ENCODE measurements at places on chromosomes 2 and 18. TPM values are rescaled to one million over a fixed set of nuclear protein-coding genes. Genes with fewer than 3 reads are reported as not detected.

- no peak for DNase-seq
Measured at GRCh38 chr2:98568161-98568956, 40.0 kb downstream of the COA5 start.

GRCh38 chr2:61512768-61513398, 25.3 kb downstream of the XPO1 start:
- DNase-seq: no peak

DNER gene
- total RNA-seq: 100 TPM

- no peak for DNase-seq
Measured at GRCh38 chr2:36449213-36449612, 93.6 kb downstream of the CRIM1 start.

DNA sequence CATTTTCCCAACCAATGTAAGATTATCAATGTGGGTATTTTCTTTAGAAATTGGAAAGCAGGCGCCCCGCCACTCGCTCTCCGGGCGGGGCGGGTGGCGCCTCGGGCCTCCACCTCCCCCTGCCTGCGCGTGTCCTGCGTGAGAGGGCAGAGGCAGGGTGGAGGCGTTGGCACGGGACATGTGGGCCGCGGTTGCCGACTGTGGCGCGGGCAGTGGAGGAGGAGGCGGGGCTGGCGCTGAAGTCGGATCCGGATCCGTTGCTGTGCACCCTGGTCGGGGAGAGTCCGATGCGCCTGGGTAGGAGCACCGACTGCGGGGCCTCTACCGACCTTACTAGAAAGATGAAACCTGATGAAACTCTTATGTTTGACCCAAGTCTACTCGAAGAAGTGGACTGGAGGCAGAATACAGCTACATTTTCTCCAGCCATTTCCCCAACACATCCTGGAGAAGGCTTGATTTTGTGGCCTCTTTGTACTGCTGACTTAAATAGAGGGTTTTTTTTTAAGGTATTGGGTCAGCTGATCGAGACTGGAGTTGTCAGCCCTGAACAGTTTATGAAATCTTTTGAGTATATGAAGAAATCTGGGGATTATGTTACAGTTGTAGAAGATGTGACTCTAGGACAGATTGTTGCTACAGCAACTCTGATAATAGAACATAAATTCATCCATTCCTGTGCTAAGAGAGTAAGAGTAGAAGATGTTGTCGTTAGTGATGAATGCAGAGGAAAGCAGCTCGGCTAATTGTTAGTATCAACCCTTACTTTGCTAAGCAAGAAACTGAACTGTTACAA, 37.9 kb downstream of the PMS1 start:
- DNase-seq: no peak

GRCh38 chr2:154670083-154670482, 28.4 kb upstream of the KCNJ3 start:
- DNase-seq: no peak

BCL11A gene
- 136 TPM for total RNA-seq

DNA sequence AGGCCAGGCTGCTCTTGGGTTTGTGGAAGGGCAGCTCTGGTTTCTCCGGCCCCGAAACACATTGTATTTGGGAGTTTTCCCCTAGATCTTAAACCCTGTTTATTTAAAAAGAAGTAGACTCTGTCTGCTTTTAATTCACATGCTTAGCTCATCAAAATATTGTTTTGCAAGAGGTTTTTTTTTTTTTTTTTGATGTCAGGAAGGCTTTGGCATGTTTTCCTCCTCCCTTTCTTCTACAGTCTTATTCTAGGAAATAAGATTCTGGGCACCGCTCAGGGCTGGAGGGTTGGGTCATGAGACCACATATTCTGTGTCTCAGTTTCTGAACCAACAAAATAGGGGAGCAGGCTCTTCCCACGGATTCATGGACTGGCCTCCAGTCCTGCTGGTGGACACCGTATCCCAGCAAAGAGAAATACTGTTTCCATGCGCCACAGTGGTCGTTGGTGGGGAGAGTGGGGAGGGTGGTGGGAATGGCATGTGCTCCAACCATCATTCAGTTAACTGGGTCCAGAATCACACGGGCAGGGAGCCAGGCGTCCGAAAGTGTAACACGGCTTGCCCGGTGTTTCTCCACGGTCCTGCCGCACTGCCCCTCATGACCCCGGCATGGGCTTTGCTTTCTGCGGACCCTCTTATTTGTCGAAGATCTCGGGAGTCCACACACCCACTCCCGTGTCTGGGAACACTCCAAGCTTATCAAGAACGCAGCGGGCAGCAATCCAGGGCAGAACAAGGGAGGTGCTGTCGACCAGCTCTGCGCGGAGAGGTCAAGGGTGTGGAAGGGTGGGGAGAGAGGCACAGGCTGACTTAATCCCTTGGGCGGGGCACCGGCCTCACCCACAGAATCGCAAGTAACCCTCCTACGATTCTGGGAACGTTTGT, 176.7 kb downstream of the GLI2 start:
- no peak for DNase-seq

RIT2 gene
- total RNA-seq: 20.6 TPM

- no peak for DNase-seq
Measured at GRCh38 chr2:9430316-9431293, 7.2 kb downstream of the CPSF3 start.

SPATA3 gene
- not detected for total RNA-seq
